ENCODE measurements at places on chromosomes 12 and 14.

DNA sequence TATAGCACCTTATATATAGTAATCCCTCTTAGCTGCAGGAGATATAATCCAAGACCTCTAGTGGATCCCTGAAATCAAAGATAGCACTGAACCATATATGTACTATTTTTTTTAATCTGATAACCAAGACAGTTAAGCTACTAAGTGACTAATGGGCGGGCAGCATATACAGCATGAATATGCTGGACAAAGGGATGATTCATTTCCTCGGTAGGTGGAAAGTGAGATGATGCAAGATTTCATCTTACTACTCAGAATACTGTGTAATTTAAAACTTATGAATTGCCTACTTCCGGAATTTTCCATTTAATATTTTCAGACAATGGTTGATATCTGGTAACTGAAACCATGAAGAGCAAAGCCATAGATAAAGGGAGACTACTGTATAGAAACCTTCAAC, 36.2 kb downstream of the PRMT8 start:
- no peak for DNase-seq

GRCh38 chr14:99041141-99041819, 230.7 kb downstream of the BCL11B start:
- DNase-seq, result no peak

- no peak for DNase-seq
Measured at GRCh38 chr12:904010-904414, 45.5 kb downstream of the RAD52 start.

DNA sequence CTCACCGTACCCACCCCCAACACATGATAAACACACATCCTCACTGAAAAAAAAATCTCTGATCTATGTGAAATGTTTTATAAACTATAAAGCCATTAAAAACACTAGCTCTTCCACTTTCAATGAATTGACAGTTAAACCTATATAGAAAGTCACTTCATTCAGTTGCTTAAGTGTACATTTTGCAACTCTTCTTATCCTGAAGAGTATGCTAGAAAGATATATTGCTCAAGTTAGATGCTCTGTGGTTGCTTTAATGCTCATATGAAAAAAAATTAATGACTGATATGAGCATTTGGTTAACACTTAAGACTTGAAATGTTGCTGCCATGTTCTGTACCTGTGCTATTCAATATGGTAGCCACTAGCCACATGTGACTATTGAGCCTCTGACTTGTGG, 21.0 kb upstream of the MIA2 start:
- DNase-seq, result no peak

- no peak for DNase-seq
Measured at GRCh38 chr14:103057028-103057371, 349 bp downstream of the CDC42BPB start.

- no peak for DNase-seq
Measured at GRCh38 chr12:67573566-67573965, 75.0 kb upstream of the DYRK2 start.

- no peak for DNase-seq
Measured at GRCh38 chr14:49769171-49769570, 1.2 kb downstream of the KLHDC2 start.

- DNase-seq, result no peak
Measured at GRCh38 chr12:11719678-11720099, 70.2 kb downstream of the ETV6 start.

DNA sequence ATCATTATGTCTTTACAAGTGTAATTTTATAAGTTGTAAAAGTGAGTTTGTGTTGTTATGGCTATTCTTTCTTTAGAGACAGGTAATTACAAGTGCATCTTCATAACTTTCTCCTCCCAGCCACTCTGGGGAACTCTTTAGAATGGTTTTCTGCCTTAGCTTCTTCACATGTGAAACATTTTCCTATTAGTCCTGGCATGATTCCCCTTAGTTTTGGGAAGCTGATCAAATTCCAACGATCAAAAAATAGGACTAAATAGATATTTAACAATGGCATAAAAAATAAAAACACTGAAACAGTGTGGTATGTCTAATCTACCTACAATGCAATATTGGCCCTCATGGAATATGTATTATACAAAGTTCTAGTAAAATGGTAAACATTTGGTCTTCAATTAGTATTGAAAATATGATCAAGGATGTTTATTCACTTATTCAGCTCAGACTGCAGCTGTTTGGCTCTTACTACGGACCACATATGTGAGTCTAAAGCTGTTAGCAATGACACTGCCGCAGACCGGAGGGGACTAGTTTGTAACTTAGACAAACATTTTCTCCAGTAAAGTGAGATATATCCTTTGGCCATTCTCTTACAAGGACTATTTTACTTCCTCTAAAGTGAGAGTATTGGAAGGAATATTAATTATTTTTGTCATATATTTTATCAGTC, 890.8 kb upstream of the USP15 start:
- no peak for DNase-seq

GRCh38 chr12:27511723-27512045, 12.3 kb upstream of the PPFIBP1 start:
- DNase-seq, result no peak

DNA sequence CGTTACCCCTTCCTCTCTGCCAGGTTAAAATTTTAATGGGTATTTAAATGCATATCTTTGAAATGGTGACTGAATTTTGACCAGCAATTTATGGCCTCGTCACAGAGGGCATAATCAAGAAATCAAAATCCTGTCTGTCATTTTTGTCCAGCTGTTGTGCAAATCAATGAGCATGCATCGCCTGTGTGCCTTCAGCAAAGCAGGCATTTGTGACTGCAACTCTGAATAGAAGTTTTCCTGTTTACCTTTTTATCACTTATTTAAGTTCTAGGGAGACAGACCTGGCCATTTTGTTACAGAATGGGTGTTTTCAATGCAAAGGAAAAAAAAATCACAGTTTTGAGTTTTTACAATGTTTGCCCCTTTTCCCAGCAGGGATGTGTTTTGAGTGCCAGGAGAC, 107.4 kb downstream of the PPM1A start:
- no peak for DNase-seq

- no peak for DNase-seq
Measured at GRCh38 chr12:51759695-51760094, 88.8 kb downstream of the FIGNL2 start.

DNA sequence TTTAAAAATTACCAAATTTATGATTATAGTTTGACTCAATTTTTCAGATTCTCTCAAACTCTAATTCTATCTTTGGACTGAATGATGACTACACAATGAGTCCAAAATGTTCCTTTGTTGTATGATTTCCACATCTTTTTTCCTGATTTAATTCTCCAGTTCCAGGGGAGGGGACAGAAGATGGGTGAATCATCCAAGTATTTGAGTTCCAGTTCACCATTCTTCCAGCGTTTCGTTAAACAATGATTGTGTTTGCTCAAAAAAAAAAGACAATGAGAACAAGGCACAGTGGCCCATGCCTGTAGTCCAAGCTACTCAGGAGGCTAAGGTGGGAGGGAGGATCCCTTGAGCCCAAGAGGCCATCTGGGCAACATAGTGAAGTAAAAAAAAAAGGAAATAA, 23.8 kb downstream of the BAZ1A start:
- no peak for DNase-seq

DNA sequence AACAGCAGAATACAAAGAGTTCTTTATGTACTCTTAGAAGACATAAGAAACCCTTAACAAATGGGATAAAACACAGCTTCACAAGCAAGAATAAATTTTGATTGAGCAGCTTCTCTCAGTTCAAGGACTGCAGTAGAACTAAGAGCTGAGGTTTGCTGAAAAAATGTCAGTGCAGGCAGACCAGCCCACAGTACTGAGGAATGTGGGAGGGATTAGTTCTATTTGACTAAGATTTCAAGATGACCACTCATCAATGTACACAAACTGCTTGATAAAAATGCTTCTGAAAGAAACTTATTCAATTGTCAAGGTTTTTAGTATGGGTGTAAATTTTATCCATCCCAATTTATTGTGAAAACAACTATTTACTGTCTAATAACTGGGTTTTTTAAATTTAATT, 138.4 kb downstream of the SEC23A start:
- no peak for DNase-seq

Data from esophagus squamous epithelium (tissue), 5 donors.